ENCODE measurements at places on chromosomes 13 and 19.

DNA sequence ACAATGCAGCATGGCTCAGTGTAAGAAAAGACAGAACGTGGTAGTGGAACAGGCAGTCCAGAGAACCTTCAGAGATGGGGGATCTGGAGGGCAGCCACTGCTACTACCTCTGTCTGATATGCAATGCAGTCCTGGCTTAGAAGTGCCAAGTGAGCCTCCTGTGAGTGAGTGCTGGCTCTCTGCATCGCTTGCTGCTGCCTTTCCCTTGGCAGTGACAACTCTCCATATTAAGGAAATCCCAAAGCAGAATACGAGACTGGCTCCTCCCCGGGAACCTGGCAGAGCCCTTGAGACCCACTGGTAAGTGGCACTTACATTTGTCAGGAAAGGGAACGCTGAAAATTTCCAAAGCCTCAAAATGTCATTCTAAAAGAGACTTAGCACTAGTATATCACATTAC, 7.5 kb downstream of the DOCK9 start:
- no peak for DNase-seq

DNA sequence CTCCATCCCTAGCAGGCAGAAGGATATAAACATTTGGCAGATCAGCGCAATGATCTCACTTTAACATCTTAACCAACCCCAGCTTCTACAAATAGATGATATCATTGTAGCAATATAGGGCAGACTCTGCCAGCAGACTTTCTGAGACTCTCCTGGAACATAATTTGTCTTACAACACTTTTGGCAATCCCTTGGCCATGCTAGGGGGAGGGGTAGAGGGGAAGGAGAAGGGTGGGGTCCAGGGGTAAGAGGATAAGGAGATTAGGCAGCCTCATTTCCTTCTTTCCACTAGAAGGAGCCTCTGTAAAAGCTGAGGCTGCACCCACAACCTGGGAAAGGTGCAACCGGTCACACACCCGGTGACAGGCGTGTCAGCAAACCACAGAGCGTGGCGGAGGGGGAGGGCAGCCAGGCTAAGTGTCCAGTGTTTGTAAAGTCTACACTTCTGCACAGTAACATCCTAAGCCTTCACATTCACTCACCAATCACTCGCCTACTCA, 8.7 kb upstream of the UBAC2 start:
- peak; percentile 20 for DNase-seq

- DNase-seq = peak; percentile 52
These were observed 732 bp upstream of the DCLK1 start for GRCh38 chr13:36131931-36132297.

GRCh38 chr19:55525289-55526101, 11.4 kb downstream of the SBK2 start:
- no peak for DNase-seq

GRCh38 chr19:37946132-37946531, 39.1 kb downstream of the SIPA1L3 start:
- no peak for DNase-seq

- DNase-seq = no peak
These were observed 111.4 kb upstream of the FRY start for GRCh38 chr13:31919971-31920726.

- DNase-seq = no peak
These were observed 857 bp upstream of the MAP2K7 start for GRCh38 chr19:7902796-7903243.

DNA sequence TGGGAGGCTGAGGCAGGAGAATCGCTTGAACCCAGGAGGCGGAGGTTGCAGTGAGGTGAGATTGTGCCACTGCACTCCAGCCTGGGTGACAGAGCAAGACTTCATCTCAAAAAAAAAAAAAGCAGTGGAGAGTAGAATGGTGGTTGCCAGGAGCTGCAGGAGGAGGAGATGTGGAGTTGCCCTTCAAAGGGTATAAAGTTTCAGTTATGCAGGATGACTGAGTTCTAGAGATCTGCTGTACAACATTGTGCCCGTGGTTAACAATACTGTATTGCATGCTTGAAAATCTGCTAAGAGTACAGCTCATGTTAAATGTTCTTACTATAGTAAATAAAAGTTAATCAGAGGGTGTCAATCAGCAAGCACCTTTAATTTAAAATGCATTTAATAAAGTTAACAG, 28.4 kb upstream of the LATS2 start:
- DNase-seq = no peak

GRCh38 chr19:44924243-44924725, 9.9 kb downstream of the APOC1 start:
- no peak for DNase-seq

GRCh38 chr19:48466561-48467325, 2.4 kb upstream of the CYTH2 start:
- DNase-seq = peak; percentile 30

GRCh38 chr19:18167975-18168645, 5.5 kb upstream of the IFI30 start:
- no peak for DNase-seq

DNA sequence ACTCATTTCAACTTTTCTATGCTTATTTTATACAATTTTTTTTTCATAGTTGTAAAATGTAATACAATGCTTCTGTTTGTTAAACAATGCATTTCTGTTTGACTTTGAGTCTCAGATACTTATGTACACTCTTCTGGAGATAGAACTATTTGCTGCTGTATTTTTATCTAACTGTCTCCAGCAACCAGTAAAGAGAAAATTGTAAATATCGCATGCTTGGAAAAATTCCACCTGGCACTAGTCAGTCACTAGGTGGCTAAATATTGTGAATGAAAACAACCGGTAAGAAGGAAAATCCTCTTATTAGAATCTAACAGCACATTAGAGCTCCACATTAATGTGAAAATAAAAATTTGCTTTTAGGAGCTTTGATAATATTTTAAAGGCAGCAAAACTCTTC, 876.5 kb downstream of the PCDH9 start:
- no peak for DNase-seq

- no peak for DNase-seq
These were observed 23.2 kb downstream of the SUGP1 start for GRCh38 chr19:19296953-19297689.

GRCh38 chr19:47725759-47726401, 12.7 kb downstream of the EHD2 start:
- no peak for DNase-seq

GRCh38 chr13:31807090-31807541, 67.8 kb downstream of the RXFP2 start:
- DNase-seq = peak; percentile 6

- DNase-seq = no peak
These were observed 1362.0 kb downstream of the PCDH9 start for GRCh38 chr13:65868099-65868498.

- DNase-seq = no peak
These were observed 14.6 kb downstream of the ZNF544 start for GRCh38 chr19:58243351-58243750.

DNA sequence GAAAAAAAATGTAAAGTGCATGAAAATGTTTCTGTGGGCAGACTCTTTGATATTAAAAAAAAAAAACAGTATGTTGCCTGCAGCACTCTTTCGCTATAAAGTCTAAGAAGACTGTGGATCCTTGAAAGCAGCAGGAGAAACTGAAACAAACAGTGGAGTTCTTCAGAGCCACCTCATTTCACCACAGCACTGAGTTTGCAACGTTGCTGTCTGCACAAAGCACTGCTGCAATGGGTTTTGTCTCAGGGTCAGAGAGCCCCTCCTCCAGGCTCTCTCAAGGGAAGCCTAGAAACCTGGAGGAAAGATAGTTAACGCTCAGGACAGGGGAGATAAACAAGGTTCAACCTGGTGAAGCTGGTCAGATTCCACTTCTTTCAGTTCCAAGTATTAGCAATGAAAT, 248.7 kb downstream of the EFNB2 start:
- DNase-seq = no peak

GRCh38 chr19:6253954-6254733, 25.6 kb downstream of the MLLT1 start:
- no peak for DNase-seq

DNA sequence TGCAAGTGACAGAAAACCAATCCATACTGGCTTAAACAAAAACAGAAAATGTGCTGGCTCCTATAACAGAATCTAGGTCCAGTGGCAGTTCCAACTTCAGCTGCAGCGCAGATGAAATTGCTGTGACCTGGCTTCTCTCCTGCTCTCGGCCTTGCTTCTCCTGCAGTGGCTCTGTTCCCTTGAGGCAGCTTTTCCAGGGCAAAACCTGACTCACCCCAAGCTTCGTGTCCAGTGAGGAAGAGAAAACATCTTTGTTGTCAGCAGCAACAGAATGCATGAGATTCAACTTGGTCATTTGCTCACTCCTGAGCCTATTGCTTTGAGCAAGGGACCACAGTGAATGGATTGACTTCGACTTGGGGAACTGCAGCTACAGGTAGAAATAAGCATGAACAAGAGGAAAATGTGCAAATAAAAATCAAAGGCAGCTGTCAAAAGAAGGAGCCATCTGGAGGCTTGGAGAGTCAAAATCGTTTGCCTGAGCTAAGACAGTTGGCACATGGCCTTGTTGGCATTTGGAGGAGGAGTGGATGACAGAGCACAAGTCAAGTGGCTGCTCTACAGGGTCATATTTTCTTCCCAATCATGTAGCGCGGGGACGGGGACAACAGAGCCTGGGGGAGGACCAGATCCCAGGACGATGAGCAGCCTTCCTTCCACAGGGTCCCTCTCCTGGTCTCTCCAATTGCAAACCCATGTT, 523.4 kb downstream of the FGF9 start:
- DNase-seq = no peak

GRCh38 chr13:110518571-110518970, 43.0 kb downstream of the RAB20 start:
- no peak for DNase-seq

GRCh38 chr19:2089001-2089711, 7.0 kb downstream of the MOB3A start:
- no peak for DNase-seq

GRCh38 chr19:29293292-29293691, 80.3 kb upstream of the UQCRFS1 start:
- no peak for DNase-seq

DNA sequence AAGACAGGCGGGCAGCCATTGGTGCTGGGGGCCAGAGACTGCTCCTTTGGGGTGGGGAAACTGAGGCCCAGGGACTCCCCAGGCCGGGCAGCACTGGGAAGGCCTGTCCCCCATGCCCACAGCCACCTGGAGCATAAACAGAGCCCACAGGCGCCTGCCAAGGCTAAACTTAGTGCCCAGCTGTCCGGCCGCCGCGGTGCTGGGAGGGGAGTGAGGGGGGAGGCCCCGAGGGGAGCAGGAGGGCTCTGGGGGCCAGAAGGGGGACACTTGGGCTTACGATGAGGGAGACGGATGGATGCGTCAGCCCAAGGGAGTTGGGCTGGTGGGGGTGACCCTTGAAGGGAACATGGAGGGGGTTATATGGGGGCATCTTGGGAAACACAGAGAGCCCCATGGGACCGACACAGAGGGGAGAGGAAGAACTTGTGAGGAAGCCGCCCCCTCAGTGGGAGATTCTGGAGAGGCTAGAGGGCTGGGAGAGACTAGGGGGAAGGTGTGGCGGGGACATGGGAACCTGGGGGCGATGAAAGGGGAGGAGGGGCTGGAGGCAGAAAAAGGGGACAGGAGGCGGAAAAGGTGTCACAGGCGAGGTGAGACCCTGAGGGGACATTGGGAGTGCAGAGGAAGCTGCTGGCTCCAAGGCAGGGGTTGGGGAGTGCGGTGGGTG, 2.2 kb downstream of the CERS1 start:
- DNase-seq = no peak

- DNase-seq = no peak
These were observed 5.7 kb downstream of the ATP8B3 start for GRCh38 chr19:1806184-1807029.

- no peak for DNase-seq
These were observed 28.5 kb downstream of the POP4 start for GRCh38 chr19:29634423-29635130.

GRCh38 chr13:33543631-33544265, 258.2 kb upstream of the STARD13 start:
- no peak for DNase-seq

GRCh38 chr13:23865026-23865425, 24.2 kb downstream of the MIPEP start:
- no peak for DNase-seq

DNA sequence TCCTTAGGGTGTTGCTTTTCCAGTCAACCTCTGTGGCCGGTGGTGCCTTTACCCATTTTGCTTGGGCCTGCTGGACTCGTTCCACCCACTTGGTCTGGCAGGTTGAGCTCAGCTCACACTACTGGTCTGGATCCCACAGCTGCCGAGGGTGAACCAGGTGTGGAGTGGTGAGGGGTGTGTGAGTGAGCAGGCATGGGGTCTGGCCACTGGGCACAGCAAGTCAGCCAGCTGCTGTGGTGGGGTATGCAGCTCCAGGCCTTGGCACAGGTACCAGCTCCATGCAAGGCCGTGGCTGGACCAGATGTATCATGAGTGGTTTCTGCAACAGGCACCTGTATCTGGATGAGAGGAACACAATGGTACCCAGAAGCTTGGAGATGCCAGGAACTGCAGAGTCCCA, 277.6 kb upstream of the KLHL1 start:
- DNase-seq = no peak

- DNase-seq = no peak
These were observed 1052.2 kb upstream of the SPRY2 start for GRCh38 chr13:81393110-81393509.

- peak; percentile 48 for DNase-seq
These were observed 744 bp upstream of the POU2F2 start for GRCh38 chr19:42132851-42133528.

GRCh38 chr19:2327773-2328400, 499 bp downstream of the LSM7 start:
- peak; percentile 87 for DNase-seq

DNA sequence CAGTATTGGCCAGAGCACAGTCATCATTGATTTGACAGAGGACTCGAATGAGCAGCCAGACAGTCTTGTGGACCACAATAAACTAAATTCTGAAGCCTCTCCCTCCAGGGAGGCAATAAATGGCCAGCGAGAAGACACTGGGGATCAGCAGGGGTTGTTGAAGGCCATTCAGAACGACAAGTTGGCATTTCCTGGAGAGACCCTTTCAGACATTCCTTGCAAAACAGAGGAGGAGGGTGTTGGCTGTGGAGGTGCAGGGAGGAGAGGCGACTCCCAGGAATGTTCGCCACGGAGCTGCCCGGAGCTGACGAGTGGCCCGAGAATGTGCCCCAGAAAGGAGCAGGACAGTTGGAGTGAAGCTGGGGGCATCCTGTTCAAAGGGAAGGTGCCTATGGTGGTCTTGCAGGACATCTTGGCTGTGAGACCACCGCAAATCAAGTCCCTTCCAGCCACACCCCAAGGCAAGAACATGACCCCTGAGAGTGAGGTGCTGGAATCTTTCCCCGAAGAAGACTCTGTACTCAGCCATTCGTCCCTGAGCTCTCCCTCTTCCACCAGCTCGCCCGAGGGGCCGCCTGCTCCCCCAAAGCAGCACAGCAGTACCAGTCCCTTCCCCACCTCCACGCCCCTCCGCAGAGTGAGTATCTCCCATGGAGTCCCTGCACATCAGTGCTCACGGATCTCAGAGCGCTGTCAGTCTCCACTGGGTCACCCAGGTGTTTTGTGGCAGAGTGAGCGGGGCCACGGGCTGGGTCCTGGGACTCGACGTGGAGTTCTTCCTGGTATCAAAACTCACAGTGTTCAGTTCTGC, 6.9 kb downstream of the CHAF1A start:
- DNase-seq = no peak

- DNase-seq = peak; percentile 91
These were observed 13.7 kb upstream of the GPR183 start for GRCh38 chr13:99320693-99321481.
